Vagina (tissue), 2 donors: ENCODE measurements at places on chromosomes 5 and 9. TPM values are rescaled to one million over a fixed set of nuclear protein-coding genes. Genes with fewer than 3 reads are reported as not detected.

- DNase-seq, result no peak
Measured at GRCh38 chr5:120789918-120790317, 325.8 kb downstream of the PRR16 start.

DNA sequence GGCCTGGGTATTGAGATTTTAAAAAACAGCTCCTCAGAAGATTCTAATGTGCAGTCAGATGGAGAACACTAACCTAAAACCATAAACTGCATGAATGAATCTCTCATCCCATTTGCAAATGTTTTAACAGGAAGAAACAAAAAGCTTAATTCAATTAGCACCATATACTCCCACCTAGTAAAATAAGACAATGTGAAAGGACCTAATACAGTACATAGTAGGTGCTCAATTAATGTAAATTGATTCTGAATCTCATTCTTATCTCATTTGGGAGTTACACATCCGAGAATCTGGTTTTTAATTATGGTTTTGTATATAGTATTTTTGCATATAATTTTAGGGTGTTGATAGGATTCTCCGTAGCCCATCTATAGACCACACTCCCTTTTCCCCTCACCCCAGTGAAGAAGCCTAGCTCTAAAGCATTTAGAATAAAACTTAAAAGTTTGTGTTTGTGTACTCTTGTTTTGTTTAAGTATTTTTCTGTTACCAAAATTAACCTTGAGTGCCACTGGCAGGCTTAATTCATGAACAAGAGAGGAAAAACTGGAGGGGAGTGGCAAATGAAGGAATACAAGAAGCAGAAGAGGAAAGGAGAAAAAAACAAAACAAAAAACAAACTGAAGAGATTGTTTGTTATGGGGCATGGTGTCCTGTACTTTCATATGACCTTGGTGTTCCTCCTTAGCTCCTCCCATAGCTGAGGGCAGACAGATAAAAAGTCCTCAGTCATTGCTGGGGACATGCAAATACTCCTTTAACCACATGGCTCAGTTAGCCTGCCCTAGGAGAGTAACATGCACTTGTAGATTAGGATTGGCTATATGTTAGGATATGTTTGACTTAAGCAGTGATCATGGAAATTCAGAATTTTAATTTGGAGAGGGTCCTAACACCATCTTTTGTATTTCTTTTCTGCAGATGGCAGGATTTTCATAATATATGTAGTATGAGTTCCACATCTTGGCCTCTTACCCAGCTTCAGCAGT is 1.2 kb downstream of the RNF14 start:
- DNase-seq, result no peak

- no peak for DNase-seq
Measured at GRCh38 chr5:8851101-8851500, 694.8 kb downstream of the SEMA5A start.

DNA sequence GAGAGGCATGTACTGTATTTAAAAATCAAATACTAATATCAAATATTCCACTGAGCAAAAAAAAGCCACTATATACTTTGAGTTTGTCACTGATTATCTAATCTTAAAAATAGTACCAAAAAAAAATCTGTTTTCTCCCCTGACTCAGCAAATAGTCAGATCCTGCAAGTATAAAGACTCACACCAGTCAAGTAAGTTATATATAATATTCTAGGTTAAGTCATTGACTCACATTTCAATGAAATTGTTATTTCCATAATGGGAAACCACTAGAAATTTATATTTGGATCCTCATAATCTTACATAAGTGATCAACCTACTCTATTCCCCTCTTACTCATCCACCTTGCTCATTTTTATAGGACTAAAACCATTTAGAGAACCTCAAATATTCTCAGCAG is 447.2 kb upstream of the MEF2C start:
- DNase-seq, result no peak

DNA sequence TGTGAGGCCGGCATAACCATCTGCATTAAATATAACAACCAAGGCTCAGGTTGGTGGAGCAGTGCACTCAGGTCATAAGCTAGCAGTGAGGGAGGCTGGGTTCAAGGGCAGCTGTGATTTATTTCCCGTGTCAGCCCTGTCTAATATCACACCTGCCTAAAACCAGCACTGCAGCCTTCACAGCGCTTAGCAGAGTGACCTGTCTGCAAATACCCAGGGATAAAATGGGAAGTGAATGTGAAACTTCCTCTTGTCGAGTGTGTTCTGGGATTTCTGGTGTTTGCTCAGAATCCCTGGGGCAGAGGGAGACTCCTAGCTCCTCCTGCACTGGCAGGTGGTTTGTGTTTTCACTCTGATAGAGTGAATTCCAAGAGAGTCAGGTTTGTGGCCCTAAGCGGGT is 57.5 kb downstream of the ZNF510 start:
- no peak for DNase-seq

RNF183 gene
- total RNA-seq, result not detected

MAPKAP1 gene
- 70.7 TPM for total RNA-seq

DNA sequence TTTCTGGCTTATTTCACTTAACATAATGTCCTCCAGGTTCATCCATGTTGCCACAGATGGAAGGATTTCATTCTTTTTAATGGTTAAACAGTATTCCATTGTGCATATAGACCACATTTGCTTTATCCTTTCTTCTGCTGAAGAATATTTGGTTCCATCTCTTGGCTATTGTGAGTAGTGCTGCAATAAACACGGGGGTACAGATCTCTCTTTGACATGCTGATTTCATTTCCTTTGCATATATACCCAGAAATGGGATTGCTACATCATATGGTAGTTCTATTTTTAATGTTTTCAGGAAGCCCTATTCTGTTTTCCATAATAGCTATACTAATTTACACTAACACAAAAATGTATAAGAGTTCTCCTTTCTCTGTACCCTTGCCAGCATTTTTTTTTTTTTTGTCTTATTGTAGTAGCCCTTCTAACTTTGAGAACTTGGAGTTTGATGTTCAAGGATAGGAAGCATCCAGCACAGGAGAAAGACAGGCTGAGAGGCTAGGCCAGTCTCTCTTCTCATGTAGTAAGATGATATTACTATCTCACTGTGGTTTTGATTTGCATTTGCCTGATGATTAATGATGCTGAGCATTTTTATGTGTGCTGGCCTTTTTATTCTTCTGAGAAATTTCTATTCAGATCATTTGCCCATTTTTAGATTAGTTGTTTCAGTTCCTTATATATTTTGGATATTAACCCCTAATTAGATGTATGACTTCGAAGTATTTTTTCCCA is 592.2 kb upstream of the ZNF608 start:
- DNase-seq, result no peak

- DNase-seq, result no peak
Measured at GRCh38 chr9:117120061-117120460, 294.8 kb downstream of the ASTN2 start.

DNA sequence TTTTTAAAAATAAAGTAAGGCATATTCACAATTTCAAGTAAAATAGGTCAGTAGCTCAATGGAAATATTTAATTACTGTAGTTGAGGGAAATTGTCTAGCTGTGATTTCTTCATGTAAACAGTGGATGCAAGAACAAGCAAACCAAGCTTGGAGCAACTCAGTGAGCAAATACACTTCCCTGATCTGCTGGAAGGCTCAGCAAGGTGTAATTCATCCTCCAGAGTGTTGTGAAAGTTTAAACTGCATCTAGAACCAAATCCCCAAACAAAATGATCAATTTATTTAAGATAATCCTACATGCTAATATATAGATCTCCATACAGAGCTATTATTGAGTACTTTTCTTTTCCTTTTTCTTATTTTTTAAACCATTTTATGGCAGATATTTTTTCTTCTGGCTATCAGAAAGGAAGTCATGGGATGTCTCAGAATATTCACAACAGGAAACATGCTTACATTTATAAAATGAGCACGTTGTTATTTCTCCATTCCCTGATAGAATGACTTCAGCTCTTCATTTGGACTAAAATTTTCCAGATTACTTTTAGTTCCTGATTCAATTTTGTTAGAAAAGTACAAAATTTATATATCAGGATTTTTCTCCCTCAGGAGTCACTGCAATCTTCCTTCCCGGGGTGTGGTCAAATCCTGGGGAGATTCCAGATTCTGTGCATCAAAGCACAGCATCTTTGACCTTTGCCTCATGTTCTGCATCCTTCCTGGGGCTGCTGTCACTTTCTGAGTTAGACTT is 219.2 kb upstream of the ELL2 start:
- no peak for DNase-seq

- no peak for DNase-seq
Measured at GRCh38 chr9:121770415-121771273, 119.2 kb downstream of the DAB2IP start.

GRCh38 chr5:168114444-168115017 is 176.9 kb upstream of the WWC1 start:
- DNase-seq, result no peak
